Stimulated activated CD4-positive, alpha-beta T cell treated with anti-CD3 and anti-CD28 coated beads, TNF-alpha, amount 100 ng/mL, for 1 hour (primary cell): ENCODE measurements at places on chromosomes 6 and 20.
A peak's percentile ranks its signal among the peaks of the same experiment; 100 is the strongest.

DNA sequence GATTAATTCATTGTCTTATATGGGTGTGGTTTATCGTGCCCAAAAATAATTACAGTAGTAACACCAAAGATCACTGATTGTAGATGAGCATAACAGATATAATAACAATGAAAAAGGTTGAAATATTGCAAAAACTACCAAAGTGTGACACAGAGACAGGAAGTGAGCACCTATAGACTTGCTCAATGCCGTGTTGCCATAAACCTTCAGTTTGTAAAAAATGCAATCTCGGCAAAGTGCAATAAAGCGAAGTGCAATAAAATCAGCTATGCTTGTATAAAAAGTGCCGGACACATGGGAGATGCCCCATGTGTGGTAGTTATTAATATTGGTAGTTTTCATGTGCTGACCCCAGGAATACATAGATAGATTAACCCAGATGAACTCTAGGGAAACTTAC lies 192.6 kb downstream of the NRN1 start:
- DNase-seq = no peak

DNA sequence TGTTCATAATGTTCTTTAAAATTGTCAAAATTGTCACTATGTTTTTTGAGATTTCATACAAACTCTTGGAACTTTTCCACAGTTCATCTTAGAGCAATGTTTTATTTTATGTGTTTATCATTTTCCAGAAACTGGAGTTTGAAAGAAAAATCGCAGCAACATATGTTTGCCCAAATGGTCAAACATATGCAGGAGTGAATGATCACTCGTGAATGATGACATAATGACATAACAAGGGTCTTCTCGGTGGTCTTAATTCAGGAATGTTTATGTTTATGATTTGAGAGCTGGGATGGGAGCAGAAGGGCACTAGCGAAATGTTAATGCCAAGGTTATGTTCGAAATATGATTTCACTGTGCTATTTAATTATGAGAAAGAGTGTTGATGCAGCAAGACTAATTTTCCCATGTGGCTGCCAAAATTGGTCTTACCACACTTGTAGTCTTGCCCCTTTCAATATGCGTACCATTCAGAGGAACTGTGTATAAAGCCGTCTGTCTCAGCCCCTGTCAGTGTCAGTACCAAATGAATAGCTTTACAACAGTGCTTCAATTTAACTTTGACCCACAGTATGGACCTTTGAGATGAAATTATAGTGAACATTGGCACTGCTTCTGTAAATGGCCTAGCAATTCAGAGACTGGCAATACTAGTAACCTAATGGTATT lies 152.3 kb downstream of the CARMIL1 start:
- DNase-seq = no peak

- DNase-seq = no peak
Observed at GRCh38 chr6:20952699-20953474, 418.6 kb downstream of the CDKAL1 start.

GRCh38 chr6:74259981-74260380 lies 564.0 kb downstream of the CD109 start:
- DNase-seq = no peak

DNA sequence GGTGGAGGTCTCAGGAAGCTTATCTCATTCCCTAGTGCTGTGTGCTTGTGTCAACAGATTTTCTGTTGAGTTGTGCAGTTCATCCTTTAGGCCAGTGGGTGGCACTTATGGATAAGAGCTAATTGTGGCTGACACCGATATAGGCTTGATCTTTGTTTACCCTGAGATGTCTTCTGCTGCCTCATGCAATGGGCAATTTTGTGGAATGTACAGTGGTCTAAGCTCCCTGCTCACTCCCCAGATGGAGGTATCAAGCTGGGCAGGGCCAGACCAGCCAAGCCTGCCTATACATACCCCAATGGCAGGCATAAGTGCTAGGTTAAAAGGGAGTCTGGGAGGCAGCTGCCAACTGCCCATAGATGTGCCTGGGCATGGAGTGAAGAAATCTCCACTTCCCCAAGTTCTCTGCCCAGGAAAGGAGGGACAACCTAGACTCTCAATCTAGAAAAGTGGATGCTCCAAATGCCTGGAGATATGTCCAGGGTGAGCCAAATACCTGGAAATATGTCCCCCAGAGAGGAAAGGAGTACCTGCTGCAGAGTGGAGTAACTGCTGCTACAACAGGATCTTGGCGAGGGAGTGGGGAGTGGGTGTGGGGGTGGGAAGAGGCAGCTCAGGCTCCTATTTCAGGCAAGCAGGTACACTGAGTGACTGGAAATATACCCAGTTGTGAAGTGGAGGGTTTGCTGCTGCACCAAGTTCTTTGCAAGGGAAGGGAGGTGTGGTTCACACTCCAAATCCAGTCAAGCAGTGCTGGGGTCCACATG lies 53.2 kb upstream of the ARG1 start:
- DNase-seq = peak; percentile 8

DNA sequence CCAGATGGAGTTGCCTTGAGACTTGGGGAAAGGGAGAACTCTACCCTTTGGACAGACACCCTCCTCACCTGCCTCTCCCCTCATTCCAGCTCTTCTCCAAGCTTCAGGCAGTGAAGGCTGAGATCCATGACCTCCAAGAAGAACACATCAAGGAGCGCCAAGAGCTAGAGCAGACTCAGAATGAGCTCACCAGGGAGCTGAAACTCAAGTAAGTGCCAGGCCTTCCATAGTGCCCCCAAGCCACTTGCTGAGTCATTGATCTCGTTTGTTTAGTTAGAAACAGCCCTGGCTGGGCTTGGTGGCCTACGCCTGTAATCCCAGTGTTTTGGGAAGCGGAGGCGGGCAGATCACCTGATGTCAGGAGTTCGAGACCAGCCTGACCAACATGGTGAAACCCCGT lies 39.2 kb downstream of the KIF3B start:
- no peak for DNase-seq

DNA sequence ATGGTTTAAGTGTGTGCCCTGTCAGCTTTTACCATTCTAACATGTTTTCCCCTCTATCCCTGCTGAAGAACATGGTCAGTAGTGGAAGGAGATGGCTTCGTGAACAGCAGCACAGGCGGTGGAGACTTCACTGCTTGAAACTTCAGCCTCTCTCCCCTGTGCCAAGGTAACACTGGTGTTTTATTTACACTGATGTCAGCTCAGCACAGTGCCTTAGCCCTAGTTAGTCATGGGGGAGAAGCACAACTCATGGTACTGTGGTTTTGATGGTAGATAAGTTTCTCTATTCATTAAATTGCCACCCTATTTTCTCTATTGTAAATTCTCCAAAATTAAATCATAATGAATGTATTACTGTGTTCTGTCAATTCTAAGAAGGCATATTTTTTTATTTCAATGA lies 56.6 kb downstream of the MTHFD1L start:
- no peak for DNase-seq

DNA sequence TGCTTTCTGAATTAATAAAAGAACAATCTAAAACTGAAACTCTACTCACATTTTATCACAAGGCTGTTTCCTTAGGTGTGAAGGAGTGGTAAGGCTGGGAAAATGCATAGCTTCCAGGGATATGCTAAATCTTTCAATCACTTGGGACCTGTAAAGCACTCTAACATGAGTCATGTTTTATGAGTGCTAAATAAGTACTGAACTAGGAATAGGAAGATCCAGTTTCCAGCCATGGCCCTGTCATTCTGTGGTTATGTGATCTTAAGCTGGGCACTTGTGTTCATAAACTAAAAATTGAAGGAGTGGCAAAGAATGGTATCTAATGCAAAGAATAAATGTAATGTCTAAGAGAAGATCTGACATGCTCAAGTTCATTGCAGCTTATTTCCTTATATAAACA lies 6.1 kb upstream of the TMEM200A start:
- DNase-seq = no peak

DNA sequence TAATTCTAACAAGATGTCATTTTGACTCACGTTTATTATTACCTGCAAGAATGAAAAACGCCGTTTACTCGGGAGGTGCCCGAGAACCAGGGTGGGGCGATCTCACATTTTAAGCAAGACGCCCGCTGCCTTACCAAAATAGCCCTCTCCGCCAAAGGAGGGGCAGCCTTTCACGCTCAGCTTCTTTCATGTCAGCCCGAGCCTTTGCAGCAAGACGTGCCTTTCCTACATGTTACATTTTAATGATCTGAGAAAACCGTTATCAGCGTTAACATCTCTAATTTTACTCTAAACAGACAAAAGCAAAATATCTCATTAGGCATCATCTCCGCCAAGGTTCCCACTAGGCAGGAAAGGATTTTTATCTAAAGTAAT lies 2.0 kb downstream of the BACH2 start:
- no peak for DNase-seq

GRCh38 chr6:130211691-130212090 lies 11.1 kb downstream of the SAMD3 start:
- DNase-seq = no peak

DNA sequence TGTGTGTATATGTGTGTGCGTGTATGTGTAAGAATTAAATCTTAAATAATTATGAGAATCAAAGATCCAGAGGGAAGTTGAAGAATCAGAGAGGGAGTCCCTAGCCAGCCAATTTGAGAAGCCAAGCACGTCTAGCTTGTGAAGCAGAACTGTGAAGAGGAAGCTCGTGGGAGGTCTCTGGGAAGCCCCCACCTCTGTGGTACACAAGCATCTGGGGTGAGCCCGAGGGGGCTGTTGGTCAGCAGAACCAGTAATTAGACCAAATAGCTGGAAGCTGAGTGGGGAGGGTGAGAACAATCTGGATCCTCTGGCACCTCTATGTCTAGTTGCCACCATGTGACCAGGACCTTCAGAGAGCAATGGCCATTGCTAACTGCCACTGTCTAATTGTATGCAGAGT lies 310.0 kb upstream of the PRND start:
- no peak for DNase-seq

GRCh38 chr20:50121858-50122271 lies 8.9 kb upstream of the UBE2V1 start:
- no peak for DNase-seq

GRCh38 chr6:5471044-5471443 lies 209.7 kb downstream of the FARS2 start:
- peak; percentile 10 for DNase-seq

DNA sequence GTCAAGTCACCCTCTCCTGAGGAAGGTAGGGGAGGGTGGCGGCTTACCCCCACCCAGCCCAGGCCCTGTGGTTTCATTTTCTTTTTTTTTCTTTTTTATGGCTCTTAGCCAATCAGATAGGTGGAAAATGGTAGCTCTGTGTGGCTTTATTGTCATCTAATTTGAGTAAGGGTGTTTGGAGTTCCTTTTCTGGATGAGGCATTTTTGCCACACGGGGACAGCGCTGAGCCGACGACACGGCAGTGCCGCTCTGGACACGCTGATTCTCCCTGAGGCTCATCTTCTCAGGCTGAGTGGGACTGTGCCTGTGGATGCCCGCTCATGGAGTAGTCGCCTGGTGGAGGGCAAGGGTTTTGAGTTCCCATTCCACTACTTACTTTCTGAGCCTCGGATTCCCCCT lies 37.6 kb upstream of the ANGPT4 start:
- DNase-seq = no peak

DNA sequence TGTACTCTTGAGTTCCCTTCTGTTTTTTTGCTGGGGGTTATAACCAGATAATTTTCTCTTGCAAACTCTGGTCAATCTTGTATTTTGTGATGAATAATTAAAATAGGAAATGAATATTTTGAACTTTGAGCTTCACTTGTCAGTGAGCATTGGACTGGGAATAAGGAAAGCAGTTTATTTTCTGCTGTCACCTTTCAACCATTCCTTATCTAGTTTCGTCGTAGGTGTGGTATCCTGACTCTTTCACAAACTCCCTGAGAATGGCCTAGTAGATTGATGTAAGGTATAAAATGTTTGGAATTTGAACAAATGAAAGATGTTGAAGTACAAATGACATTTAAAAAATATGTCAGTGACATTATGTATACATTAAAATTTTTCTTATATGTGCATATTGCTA lies 98.0 kb downstream of the ZFAND3 start:
- no peak for DNase-seq

- no peak for DNase-seq
Observed at GRCh38 chr6:91462241-91462640, 875.4 kb upstream of the MAP3K7 start.

DNA sequence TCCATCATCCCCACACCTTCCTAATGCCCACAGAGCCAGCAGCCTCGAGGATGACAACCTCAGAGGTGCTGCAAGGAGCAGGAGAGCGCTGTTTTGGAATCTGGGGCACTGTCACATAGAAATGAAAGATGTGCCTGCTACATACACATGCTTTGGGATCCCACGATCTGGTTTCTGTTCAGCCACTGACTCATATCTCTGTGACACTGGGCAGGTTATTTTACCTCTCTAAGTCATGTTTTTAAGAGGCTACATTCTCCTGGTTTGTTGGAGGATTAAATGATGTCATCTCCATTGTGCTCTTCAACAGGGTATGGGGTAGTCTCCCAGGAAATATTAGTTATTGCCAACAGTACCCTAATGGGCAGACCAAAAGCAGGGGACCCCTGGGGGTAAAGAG lies 32.6 kb upstream of the TAB2 start:
- DNase-seq = no peak

DNA sequence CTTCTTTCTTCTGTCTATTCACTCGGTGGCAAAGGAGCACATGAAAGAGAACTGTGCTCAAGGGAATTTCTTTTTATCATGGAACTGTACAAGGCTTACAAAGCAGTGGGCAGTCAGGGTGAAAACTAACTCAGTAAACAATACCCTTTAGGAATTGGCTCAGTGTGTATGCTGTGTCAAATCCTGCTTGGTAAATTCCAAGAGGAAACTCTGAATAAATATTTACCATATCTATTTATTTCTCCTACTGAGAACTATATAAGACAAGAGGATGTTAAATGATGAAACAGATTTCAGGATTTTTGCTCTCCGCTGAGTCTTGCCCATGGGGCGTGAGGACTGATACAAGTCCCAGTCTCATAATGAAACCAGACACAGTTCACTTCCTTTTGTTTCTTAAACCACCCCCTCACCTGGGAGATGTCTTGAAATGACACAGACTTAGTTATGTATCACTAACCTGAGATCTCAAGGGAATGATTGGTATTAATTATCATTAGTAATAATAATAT lies 188.8 kb downstream of the BACH2 start:
- no peak for DNase-seq

DNA sequence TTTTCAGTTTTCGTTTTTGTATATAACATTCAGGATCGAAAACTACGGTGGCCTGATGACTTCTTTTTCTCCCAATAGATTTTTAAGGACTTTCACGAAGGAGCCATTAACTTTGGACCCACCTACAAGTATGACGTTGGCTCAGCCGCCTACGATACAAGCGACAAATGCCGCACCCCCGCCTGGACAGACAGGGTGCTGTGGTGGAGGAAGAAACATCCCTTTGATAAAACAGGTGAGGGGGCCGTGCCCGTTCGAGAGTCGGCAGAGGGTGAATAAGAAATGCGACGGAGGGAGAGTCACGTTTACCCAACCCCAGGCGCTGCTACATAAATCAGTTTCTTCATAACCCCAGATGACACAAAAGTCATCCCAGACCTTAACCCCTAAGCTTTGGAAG lies 91.5 kb downstream of the SERAC1 start:
- DNase-seq = no peak
